ENCODE measurements at places on chromosomes 6 and 20.
A peak's percentile ranks its signal among the peaks of the same experiment; 100 is the strongest.

- no peak for DNase-seq
These were observed 400.9 kb downstream of the TAF4 start for GRCh38 chr20:61664556-61665320.

GRCh38 chr20:7161690-7162089, 394.2 kb downstream of the BMP2 start:
- no peak for DNase-seq

DNA sequence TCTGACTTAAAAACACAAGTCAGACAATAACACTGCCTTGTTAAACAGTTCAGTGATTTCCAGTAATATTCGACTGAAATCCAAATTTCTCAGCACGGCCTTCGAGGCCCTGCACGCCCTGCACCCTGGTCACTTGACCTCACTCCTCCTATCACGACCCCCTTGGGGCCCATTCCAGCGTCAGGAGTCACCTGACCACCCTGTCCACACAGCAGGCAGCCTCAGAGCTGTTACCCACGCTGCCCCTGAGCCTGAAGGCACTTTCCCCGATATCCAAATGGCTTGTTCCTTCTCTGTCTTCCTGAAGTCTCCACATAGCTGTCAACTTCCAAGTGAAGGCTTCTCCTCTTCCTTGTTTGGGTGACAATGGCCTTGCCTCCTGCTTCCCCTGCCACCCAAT, 33.1 kb upstream of the SMOC2 start:
- DNase-seq = no peak

DNA sequence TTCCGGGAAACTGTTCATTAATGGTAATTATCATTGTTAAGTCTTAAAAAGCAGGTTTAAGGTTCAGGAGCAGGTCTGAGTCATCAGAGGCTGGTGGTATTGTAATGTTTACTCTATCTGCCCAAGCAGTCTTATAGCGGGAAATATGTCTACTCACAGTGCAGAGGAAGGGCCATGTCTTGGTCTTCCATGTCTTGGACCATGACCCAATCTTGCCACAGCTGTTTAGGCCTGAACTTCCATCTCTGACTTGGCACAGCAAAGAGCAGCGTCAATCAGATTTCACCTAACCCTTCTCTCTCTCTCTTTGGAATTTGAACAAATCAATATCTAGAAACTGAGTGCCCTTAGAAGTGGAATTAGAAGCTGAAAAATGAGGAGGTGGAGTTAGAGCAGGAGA, 25.8 kb downstream of the SLC2A12 start:
- DNase-seq = no peak

DNA sequence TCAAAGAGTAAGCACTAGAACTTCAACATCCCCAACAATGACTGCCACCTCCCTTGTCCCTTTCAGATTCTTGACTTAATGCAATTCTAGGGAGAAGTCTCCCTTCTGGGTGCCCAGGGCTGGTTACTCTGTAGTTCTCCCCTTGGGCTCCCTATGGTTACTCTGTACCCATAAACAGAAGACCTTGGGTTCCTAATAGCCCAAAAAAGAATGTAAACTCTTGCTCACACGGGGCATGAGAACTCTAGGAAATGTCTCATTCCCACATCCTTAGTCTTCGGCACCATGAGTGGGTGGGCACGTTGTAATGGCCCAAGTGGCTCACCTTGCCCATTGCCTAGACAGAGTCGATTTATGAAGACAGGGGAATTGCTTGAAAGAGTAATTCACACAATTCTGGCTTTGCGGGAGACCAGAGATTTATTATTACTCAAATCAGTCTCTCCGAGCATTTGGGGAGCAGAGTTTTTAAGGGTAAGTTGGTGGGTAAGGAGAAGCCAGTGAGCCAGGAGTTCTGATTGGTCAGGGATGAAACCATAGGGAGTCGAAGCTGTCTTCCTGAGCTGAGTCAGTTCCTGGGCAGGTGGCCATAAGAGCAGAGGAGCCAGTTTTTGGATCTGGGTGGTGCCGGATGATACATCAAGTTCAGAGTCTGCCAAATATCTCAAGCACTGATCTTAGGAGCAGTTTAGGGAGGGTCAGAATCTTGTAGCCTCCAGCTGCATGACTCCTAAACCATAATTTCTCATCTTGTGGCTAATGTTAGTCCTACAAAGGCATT, 61.2 kb upstream of the SIRPG start:
- no peak for DNase-seq

DNA sequence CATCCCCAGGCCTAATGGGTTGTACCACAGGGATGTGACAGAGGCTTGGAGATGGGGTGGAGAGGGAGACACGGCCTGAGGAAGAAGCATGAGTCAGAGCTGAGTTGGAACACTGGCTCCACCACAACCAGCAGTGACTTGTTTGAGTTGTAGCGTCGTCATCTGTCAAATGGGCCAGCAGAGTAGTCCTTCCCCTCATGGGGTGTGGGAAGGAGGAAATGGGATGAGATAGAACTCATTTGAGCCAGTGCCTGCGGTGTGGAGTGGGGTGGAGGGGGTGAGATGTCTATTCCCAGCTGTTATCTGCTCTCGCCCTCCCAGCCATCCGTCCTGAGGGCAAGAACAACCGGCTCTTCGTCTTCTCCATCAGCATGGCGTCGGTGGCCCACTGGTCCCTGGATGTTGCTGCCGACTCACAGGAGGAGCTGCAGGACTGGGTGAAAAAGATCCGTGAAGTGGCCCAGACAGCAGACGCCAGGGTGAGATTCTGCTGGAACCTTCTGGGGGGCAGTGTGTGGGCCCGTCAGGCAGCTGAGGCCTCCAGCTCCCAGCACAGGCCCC, 32.5 kb downstream of the PLCG1 start:
- peak; percentile 1 for DNase-seq

All from CD4-positive, CD25-positive, alpha-beta regulatory T cell (primary cell).